ENCODE measurements at places on chromosomes 1 and 21. TPM values are rescaled to one million over a fixed set of nuclear protein-coding genes. Genes with fewer than 3 reads are reported as not detected.

The CDC7 gene
- 20.4 TPM for total RNA-seq

The HEYL gene
- total RNA-seq, result 0.98 TPM

The RNU5D-1 gene
- not detected for total RNA-seq

The FLG2 gene
- total RNA-seq, result 0.25 TPM

The MCOLN3 gene
- not detected for total RNA-seq

The SIPA1L2 gene
- 26.8 TPM for total RNA-seq

The ADSS2 gene
- total RNA-seq, result 46.0 TPM

The VCAM1 gene
- total RNA-seq, result 19.9 TPM

The DISP3 gene
- total RNA-seq, result 21.9 TPM

The ATP1A4 gene
- under 0.01 TPM for total RNA-seq

The S100A8 gene
- 7.1 TPM for total RNA-seq

The CR1L gene
- total RNA-seq, result not detected

The LCE6A gene
- total RNA-seq, result not detected

The NRIP1 gene
- 65.4 TPM for total RNA-seq

The CD1E gene
- total RNA-seq, result not detected

The VANGL2 gene
- total RNA-seq, result 19.4 TPM

The FYB2 gene
- total RNA-seq, result 0.49 TPM

The OR2M3 gene
- total RNA-seq, result under 0.01 TPM

The NENF gene
- total RNA-seq, result 19.9 TPM

The OR2L5 gene
- 0.25 TPM for total RNA-seq

The TOR1AIP2 gene
- total RNA-seq, result 32.9 TPM

The PLA2G2D gene
- total RNA-seq, result not detected

The PKN2 gene
- 64.9 TPM for total RNA-seq

The B3GALT5 gene
- total RNA-seq, result 0.74 TPM

The PIGM gene
- 5.9 TPM for total RNA-seq

The ST6GALNAC3 gene
- 11.6 TPM for total RNA-seq

The ARTN gene
- 0.49 TPM for total RNA-seq

The C21orf58 gene
- total RNA-seq, result 2.2 TPM

The FNDC10 gene
- total RNA-seq, result 2.2 TPM

The UHMK1 gene
- 25.8 TPM for total RNA-seq

The PROX1 gene
- total RNA-seq, result 13.3 TPM

The DMBX1 gene
- total RNA-seq, result not detected

The EXO5 gene
- total RNA-seq, result 18.2 TPM

The LTN1 gene
- total RNA-seq, result 40.8 TPM

The TNFRSF9 gene
- total RNA-seq, result not detected

The ZC3H11A gene
- 63.7 TPM for total RNA-seq
